ENCODE measurements at places on chromosomes 13 and 19.

GRCh38 chr13:50136678-50137077 is 121.4 kb downstream of the KCNRG start:
- no peak for DNase-seq

GRCh38 chr13:104140552-104140951 is 1074.3 kb upstream of the SLC10A2 start:
- no peak for DNase-seq

DNA sequence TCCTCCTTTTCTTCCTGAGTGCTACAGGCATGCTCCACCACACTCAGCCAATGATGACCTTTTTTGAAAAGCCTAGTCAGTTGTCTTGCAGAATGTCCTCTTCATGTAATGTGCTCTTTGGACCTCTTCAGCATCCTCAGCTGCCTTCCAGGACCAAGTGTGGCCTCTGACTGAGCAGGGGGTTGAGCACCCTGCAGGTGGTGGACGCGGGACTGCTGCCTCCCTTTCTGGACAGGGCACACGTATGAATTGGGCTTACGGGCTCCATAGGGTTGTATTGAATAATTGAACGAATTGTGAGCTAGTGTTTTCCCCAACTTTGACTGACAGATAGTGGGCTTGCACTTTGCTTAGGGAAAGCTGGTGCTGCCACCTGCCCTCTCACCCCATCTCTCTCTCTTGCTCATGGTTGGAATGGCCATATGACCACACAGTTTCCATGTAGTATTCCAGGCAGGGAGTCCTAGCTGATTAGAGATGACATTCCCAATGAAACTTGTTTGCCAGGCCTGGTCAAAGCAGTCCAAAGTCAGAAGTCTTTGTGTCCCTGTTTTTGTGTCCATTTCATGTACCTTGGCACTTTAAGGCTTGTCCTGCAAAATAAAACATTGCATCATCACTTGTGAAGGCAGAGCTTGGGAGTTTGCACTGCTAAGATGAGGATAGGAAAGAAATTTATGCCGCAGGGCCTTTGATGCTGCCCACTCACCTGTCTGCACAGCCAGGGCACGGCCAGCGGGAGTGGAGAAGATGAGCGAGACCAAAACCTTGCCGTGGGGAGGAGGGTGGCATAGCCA is 76.3 kb upstream of the NPAS1 start:
- DNase-seq: no peak

DNA sequence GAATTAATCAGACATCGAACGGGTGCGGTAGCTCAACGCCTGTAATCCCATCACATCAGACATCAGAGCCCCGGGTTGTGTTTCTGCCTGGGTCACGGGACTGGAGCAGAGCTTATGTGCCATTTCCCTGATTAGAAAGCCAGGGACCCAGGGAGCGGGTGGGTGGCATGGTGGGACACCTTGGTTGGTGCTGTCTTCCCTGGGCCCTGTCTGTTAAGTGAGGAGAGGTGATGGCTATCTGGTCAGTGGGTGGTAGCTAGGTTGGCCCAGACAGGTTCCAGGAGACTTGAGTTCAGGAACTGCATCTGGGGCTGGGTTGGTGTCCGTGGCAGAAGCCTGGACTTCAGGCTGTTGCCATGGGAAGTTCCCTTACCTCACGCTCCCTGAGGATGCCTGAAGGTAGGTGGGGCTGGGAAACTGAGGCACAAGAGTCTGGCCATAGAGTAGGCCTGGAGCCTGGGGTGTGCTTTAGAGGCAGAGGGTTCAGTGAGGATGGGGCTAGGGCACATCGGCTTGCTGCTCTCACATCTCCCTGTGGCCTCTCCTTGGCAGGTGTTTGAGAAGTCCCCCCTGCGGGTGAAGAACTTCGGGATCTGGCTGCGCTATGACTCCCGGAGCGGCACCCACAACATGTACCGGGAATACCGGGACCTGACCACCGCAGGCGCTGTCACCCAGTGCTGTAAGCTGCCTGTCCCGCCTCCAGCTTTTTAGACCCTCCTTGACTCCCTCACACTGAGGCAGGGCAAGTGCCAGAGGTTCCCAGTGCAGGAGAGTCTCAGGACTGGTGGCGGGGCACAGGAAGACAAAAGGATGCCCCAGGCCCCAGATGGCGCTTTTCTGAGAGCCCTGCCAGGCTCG is 2.1 kb downstream of the RPL18A start:
- no peak for DNase-seq

- peak; percentile 44 for DNase-seq
These were observed 82.9 kb downstream of the PDS5B start for GRCh38 chr13:32669030-32669646.
